Heart left ventricle (tissue), 16 donors: ENCODE measurements at places on chromosomes 6 and 20. TPM values are rescaled to one million over a fixed set of nuclear protein-coding genes. Genes with fewer than 3 reads are reported as not detected.

DNA sequence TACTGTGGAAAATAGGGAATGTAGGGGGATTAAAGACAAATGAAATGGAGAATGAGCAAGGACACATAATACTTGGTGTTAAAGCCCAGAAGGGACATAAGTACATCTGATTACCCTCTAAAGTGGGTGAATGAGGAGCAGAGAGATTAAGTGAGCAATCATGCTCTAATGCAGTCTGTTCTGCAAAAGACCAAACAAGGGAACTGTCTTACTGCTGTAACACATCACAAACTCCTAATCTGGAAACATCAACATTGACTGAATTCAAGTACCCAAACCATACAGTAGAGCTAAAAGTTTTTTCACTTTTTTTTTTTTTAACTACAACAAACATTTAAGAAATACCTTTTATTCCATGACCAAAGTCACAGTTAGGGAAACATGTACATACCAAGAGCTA lies 19.3 kb upstream of the SLC17A4 start:
- DNase-seq, result no peak

- no peak for DNase-seq
Observed at GRCh38 chr6:6176127-6176526, 144.3 kb downstream of the F13A1 start.

CLVS2 gene
- total RNA-seq, result 0.44 TPM

CYP39A1 gene
- total RNA-seq, result 4.8 TPM

- DNase-seq, result no peak
Observed at GRCh38 chr20:38392356-38392755, 42.8 kb downstream of the SNHG17 start.

DNA sequence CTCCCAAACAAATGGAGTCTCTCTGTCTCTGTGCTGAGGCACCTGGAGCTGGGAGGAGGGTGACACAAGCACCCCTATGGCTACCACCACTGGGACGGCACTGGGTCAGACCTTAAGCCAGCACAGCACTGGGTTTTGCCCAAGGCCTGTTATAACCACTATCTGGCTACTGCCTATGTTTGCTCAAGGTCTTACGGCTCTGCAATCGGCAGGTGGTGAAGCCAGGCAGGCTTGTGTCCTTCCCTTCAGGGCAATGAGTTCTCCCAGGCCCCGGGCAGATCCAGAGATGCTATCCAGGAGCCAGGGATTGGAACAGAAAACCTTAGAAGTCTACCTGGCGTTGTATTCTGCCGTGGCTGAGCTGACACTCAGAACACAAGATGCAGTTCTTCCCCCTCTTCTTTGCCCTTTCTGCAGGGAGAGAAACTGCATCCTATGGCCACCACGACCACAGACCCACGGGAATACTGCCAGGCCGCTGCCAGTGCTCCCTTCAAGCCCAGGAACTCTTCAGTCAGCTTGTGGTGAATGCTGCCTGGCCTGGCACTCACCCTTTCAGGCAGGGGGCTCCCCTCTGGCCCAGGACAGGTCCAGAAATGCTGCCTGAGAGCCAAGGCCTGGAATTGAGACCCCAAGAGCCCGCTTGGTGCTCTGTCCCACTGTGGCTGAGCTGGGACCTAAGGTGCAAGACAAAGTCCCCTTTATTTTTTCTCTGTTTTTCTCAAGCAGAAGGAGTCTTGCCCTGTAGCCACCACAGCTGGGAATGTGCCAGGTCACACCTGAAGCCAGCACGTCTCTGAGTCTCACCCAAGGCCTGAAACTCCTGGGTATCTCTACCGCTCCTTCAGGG lies 67.0 kb upstream of the FRMD1 start:
- no peak for DNase-seq

TMEM74B gene
- 2.7 TPM for total RNA-seq

TRAPPC3L gene
- 0.29 TPM for total RNA-seq

- no peak for DNase-seq
Observed at GRCh38 chr6:151716526-151716932, 91.0 kb upstream of the ESR1 start.

PAX1 gene
- total RNA-seq, result not detected

DNA sequence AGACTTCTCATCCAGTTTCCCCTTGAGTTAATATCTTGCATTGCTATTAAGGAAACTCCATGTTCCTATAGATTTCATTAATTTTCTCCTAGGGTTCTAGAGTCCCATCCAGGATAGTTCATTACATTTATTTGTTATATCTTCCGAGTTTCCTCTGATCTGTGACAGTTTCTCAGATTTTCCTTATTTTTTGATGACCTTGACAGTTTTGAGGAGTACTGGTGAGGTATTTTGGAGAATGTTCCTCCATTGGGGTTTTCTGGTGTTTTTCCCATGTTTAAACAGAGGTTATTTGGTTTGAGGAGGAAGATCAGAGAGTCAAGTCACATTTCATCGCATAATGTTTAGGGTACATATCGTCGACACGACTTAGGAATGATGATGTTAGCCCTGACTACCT lies 67.7 kb downstream of the LAMP5 start:
- DNase-seq, result no peak

ASIP gene
- total RNA-seq, result 10.1 TPM

DNA sequence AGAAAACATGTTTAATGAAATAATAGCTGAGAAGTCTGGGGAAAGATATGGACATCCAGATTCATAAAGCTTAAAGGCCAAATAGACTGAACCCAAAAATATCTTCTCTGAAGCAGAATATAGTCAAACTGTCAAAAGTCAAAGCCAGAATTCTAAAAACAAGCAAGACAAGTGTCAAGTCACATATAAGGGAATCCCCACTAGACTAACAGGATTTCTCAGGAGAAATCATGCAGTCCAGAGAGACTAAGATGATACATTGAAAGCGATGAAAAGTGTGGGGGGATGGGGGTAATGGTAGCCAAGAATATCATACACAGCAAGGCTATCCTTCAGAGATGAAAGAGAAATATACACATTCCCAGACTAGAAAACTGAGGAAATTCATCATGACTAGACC lies 112.4 kb upstream of the RUNX2 start:
- DNase-seq, result no peak

DNA sequence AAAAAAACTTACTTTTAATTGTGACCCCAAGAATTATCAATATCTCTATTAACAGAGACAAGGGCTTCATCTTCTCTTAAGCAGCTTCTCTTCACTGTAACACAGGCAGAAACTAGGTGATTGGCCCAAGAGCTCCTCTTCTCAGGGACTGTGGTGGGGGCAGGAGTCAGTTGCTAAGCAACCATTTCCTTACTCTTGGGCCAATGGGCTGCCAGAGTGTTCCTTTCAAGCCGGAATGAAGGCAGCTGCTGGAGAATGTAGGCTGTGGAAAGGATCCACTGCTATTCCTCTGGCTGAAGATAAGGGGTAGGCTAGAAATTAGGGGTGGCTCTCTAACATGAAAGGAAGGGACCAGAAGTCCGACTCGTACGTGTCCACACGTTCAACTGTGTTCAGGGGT lies at the start of gene SEL1L2:
SEL1L2 (minus strand) TSS at position 150 of the 400 bp plus-strand sequence; CDS start at position 70, 80 bp downstream.
- no peak for DNase-seq

GRCh38 chr6:143119260-143119659 lies 58.6 kb downstream of the AIG1 start:
- DNase-seq, result no peak

DNA sequence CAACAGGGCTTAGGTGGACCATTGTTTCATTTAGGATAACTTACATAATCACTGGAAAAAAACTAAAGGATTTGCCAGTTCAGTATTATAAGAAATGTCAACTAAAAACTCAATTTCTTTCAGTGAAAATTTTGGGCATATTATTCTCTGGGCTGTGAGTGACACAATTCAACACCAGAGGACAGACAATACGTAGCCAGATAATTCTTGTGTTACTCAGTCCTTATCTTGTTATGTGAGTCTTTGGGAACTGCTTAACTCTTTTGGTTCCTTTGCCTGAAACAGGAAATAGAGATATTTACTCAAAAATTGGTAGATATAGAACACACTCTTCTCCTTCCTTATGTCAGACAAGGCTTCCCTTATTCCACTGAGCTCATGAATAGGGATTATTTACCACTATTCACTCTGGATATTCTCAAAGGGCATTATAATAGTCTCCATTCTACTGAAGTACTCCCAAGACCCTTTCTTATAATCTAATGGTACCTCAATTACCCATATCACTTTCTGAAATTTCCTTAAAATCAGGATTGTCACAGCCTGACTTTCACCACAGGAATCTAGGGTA lies 4.9 kb upstream of the BEND6 start:
- no peak for DNase-seq

DUSP15 gene
- total RNA-seq, result 3.0 TPM

RAET1E gene
- 0.75 TPM for total RNA-seq

SRSF12 gene
- 0.48 TPM for total RNA-seq

SLC22A1 gene
- 0.42 TPM for total RNA-seq

GRCh38 chr20:2756056-2756611 lies 44.3 kb downstream of the CPXM1 start:
- DNase-seq, result no peak

C6orf136 gene
- 47.4 TPM for total RNA-seq

PLAGL1 gene
- 7.1 TPM for total RNA-seq

ELOVL2 gene
- 1.3 TPM for total RNA-seq

CCN6 gene
- not detected for total RNA-seq

PRSS35 gene
- total RNA-seq, result not detected

DNA sequence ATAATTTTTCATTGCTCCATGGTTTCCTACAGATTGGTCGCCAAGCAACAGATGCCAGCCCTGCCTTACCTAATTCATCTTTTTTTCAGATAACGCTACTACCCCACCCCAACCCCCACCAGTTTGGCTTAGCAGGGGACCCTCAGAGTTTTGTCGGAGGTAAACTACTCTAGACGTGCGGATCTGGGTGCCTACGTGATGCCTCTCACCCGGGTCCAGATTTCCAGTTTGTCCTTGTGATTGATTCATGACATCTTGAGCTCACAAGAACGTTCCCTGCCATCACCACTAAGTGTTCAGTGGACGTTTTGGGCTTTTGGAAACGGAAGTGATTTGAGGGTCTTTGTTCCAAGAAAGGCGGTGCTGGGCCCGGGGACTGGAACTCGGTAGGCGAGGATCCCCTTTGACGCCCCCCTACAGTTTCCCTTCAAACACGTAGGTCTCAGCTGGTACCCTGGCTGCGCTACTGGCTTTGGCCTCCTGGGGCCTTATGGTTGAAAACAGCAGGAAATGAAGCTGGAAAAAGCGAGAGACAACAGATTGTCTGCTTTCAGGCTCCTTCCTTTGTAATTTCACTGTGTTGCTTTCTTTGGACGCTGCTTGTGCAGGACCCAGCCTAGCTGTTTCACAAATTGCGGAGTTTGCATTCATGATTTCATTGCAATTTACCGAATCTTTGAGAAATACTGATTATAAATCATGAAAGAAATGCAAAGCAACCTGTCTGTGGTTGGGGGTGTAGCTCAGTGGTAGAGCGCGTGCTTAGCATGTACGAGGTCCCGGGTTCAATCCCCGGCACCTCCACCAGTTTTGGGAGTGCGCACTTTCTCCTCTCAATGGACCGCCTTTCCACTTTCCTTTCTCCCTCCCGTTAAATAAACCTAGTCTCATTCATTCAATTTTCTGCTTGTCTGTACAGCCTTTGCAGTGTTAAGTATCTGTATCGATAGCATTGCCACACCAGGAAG lies 81.0 kb downstream of the GPX5 start:
- no peak for DNase-seq

C6orf58 gene
- not detected for total RNA-seq

DNA sequence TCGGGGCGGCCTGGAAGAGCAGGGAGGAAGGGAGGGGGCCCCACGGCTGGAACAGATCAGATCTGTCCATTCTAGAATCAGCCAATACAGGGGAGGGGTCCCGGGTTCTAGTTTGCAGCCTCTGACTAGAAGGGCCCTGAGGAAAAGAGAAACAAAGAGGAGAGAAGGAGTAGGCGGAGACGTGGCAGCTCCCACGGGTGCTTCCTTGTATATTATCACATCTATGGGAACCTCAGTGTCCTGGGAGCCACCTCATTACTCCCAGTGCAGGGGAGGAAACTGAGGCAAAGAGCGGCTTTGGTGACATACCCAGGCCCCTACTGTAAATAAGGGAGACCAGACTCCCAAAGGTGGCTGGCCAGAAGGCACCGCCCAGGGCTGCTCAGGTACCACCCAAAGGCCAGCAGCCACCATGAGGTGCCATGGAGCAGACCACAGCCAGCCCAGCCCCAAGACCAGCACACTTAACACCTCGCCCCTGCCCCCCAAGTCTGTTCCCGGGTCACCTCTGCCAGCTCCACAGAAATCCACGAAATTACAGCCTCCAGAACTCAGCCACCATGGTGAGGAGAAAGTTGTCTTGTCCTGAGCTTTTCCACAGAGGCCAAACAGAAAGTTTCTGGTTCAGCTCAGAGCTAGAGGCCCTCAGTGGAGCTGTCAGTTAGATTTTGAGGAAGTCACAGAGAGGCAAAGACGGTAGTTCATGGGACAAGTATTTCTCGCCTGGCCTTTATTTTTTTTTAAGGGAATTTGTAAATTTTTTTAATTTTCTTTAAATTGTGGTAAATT lies 2.1 kb downstream of the ZC3H12D start:
- no peak for DNase-seq

TSPO2 gene
- not detected for total RNA-seq

APCDD1L gene
- total RNA-seq, result not detected

SSTR4 gene
- total RNA-seq, result not detected

CALHM4 gene
- not detected for total RNA-seq

- no peak for DNase-seq
Observed at GRCh38 chr20:3563548-3564177, 92.8 kb downstream of the ATRN start.

LY6G5B gene
- 12.0 TPM for total RNA-seq

GRCh38 chr20:25191689-25192088 lies 3.8 kb upstream of the ENTPD6 start:
- no peak for DNase-seq

DNA sequence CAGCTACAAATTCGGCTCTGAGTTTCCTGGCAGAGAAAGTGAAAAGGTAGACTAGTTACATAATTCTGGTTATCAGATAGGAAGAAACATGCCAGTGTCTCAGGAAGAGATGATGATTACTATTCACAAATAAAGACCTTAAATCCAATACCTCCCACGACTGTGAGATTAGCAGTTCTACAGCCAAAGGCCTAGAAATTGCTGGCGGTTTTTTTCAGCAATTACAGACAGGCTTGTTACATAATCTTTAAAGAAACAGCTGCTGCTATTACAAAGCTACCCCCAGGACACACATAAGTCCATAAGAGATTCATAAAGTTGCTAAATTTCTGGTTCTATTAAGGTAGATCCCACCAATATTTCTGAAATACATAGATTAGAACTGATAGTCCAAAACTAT lies 40.2 kb downstream of the PIGU start:
- no peak for DNase-seq

DNA sequence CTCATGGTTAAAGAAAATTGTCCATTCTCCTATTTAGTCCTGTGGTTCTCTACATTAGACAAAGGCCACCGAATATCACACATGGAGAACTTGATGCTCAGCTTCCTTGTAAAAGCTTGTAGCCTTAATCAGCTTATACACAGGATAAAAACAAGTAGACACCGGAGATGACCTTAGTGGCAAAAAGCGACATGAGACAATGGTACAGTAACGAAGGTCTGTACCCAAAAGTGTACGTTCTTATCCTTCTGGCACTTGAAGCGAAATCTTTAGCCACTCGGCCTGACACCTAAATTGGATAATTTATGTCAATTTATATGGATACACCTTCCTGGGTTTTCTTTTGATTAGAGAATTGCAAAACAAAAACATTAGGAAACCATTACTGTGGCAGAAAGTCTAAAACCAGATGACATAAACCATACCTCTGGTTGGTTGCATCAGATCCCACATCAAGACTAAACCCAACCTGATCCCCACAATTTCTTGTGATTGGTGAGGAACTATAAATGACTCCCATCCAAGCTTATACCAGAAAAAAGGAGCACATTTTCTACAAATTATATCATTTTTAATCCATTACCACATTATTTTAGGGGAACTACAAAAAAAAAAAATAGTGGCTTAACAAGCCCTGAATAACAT lies 6.1 kb downstream of the RBM39 start:
- no peak for DNase-seq
